ENCODE measurements at places on chromosomes 2 and 18. TPM values are rescaled to one million over a fixed set of nuclear protein-coding genes. Genes with fewer than 3 reads are reported as not detected.

Gene CYTIP
- not detected for total RNA-seq

Gene GEN1
- 29.6 TPM for total RNA-seq

Gene RUFY4
- total RNA-seq: not detected

Gene FLACC1
- 1.4 TPM for total RNA-seq
